ENCODE measurements at places on chromosomes 11 and 22. TPM values are rescaled to one million over a fixed set of nuclear protein-coding genes. Genes with fewer than 3 reads are reported as not detected.

DNA sequence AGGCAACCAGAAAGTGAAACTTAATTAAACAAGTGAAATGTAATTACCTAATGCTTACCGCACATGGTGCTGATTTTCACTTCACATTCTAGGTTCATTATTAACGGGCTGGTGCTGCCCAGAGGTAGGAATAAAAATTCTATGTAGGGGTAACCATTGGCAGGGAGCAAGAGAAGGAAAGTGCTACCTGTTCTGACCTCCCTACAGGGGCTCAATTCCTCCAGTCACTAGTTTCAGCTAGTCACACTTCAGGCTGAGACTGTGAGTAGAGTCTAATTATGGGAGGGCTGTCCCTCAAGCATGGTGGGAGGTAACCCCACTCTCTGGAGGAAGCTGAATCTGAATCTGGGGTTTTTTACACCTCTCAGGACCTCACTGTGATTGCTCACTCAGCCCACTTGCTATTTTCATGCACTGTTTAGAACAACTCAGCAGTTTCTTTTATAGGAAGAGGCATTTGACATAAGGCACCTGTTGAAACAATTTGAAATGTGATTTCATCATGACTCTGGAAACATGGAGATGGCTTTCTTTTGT, 75.4 kb downstream of the MAML2 start:
- no peak for DNase-seq

GRCh38 chr11:57493507-57494503, 21.7 kb downstream of the SLC43A1 start:
- DNase-seq: peak; percentile 62

GRCh38 chr22:27853424-27853823, 51.9 kb upstream of the MN1 start:
- no peak for DNase-seq

DNA sequence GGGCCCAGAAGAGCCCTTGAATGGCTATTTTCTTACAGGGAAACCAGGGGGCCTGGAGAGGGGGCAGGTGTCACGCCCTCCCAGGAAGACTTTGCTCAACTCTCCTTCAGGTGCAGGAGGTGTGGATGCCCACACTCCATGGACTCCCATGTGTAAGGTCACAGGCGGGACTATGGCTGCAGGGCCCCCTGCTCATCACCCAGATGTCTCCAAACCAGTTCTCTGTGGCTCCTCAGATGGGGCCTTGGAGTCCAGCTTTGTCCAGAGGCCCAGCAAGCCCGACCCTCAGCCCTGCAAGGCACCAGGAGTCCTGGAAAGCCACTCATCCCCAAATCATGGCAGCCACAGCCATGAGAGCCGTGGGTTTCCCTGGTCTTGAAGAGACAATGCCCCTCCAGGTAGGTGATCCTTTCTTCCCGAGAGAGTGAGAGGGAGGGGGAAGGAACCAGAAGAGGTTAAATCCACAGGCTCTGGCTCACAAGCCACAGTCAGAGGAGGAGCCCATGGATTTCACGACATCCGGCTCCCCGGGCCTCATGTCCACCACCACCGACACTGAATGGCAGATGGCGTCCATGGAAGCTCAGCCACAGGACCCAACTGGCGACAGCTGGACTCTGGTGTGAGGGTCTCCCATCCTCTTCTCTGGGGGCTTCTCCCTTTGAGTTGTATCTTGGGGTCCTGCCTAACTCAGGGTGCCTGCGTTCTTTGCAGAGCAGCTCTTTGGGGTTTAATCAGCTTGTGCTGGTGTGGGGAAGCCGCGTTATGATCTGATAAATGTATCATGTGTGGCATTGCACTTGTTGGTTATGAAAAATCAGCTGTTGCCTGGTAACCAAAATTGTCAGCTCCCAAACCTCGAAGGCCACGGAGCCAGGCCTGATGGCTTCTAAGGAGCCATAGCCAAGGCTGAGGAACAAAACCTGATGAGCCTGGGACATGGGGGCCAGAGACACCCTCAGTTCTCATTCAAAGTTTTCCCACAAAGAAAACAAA, 620.4 kb downstream of the BRD1 start:
- DNase-seq: no peak

DNA sequence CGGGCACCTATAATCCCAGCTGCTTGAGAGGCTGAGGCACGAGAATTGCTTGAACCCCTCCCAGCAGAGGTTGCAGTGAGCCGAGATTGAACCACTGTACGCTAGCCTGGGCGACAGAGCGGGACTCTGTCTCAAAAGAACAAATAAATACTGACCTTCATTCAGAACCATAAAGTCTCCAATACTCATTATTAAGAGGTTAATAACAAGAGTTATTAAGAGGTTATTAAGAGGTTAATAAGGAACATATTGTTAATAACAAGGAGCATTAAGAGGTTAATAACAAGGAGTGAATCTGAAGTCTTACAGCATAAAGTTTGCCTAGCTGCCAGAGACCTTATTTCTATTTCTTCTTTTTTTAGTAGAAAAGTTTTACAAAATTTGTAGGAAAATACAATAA, 7.6 kb downstream of the CELF1 start:
- no peak for DNase-seq

GRCh38 chr11:75840522-75840921, 25.5 kb downstream of the UVRAG start:
- no peak for DNase-seq

GRCh38 chr11:119091178-119091577, 6.5 kb downstream of the HMBS start:
- no peak for DNase-seq

DNA sequence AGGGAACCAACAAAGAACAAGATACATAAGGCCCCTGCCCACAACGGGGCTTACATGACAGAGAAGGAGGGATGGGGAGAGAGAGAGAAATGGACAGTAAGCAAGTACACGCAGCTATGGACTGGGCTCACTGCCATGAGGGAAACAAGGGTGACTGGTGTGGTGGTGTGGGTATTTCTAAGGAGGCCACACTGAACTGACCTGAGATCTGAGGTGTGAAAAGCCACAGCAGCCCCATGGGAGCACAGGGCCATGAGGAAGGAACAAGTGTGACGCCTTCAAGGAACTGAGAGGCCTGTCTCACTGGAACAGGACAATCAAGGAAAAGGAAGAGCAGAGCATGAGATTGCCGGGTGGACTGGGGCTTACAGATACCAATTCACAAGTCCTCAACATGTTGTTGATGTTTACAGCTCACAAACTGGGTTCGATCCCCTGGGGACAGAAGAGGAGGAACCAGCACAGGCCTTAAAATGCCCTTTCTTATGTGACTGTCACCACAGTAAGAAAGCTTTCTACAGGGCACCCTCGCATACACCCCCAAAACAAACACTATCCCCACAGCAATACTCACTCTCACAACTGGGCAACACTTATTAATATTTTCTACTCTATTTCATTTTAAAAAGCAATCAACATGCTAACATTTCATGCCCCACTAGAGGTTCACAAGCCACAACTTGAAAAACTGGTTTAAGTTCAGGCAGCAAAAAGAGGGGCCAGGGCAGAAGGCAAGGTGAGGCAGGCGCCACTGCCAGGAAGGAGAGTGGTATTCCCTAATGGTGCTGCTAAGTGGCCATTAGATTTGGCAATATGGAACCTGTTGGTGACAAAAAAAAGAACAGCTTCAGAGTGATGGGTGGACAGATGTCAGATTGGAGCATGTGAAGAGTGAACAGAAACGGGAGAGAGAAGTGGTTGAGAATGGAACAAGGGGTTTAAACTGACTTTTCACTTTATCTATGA, 39.1 kb downstream of the TCIRG1 start:
- no peak for DNase-seq

- no peak for DNase-seq
Observed at GRCh38 chr11:73024639-73025038, 117.5 kb downstream of the FCHSD2 start.

DNA sequence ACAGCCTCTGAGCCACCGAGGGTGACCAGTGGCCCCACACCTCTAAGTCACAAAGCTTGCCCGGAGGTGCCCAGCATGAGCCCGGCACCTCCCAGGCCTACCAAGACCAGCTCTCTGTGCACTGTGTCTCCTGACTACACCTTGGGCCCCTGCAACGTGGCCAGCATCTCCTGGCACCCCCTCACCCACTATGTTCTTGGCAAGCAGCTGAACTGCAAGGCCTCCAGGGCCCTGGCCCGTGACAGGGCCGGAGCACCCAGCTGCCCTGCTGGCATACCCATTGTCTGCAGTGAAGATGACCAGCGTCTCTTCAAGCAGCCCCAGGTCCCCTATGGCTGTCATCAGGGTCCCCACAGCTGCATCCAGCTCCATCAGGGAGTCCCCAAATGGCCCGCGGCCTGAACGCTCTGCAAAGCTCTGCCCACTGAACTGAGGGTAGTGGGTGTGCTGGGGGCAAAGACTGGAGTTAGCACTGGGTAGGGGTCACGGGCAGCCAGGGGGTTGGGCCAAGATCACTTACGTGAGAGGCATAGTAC, 1.6 kb downstream of the ARSA start:
- no peak for DNase-seq

DNA sequence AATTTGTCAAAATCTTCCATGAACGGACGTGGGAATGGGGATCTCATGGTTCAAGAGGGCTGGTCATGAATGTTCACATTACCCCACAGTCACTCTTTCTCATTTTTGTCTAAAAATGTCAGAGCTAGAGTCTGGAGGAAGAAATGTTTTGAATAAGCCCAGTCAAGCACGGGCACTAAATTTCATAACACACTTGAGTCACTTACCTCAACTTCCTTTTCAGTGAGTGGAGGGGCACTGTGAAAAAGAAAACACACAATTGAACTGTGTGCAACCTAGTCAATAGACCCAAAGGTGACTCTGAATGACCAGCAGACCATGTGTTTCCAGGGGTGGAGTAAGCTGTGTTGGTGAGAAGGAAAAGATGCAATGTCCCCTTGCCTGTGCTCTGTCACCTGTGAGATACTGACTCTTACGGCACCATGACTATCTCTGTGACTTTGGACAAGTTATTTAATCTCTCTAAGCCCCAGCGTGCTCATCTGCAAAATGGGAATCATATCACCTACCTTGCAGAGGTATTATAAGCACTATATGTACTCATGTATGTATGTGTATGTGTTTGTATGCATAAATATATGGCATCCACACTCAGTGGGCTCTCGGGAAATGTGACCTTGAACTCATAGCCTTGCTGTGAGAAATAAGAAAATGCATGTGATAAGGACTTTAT, 38.2 kb upstream of the LYVE1 start:
- DNase-seq: peak; percentile 29

DNA sequence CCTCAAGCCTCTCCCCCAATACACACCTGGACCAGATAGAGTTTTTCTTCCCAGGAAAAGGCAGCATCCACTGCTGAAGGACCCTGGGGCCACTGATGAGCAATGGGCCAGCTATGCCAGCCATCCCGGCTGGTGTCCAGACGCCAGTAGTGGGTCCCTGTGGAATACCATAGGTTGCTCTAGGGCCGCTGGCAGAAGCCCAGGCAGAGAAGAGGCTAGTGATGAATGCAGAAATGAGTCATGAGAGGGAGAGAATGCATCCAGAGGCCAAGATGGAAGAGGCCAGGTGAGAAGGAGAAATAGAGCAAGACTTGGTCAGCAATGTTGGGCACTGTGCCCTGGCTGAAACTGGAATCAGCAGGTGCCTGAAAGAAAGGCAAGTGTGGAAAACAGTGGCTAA, 8.9 kb downstream of the HPX start:
- peak; percentile 79 for DNase-seq

- no peak for DNase-seq
Observed at GRCh38 chr22:17138513-17138912, 17.4 kb upstream of the TMEM121B start.

DNA sequence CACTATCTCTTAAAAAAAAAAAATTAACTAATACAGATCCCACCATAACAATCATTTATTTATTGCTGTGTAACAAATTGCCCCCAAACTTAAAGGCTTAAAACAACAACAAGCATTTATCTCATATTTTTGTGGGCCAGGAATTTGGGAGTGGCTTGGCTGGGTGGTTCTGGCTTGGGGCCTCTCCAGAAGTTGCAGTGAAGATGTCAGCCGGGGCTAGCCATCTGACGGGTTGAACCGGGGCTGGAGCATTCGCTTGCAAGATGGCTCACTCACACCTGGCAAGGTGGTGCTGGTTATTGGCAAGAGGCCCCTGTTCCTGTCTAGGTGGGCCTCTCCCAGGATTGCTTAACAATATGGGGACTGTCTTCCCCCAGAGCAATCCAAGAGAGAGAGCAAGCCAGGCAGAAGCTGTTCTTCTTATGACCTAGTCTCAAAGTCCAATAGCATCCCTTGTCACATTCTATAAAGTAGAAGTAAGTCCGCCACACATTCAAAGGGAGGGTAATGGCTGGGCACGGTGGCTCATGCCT, 29.5 kb downstream of the ACO2 start:
- DNase-seq: no peak

- DNase-seq: peak; percentile 57
Observed at GRCh38 chr22:46748908-46749675, 11.0 kb upstream of the CERK start.

DNA sequence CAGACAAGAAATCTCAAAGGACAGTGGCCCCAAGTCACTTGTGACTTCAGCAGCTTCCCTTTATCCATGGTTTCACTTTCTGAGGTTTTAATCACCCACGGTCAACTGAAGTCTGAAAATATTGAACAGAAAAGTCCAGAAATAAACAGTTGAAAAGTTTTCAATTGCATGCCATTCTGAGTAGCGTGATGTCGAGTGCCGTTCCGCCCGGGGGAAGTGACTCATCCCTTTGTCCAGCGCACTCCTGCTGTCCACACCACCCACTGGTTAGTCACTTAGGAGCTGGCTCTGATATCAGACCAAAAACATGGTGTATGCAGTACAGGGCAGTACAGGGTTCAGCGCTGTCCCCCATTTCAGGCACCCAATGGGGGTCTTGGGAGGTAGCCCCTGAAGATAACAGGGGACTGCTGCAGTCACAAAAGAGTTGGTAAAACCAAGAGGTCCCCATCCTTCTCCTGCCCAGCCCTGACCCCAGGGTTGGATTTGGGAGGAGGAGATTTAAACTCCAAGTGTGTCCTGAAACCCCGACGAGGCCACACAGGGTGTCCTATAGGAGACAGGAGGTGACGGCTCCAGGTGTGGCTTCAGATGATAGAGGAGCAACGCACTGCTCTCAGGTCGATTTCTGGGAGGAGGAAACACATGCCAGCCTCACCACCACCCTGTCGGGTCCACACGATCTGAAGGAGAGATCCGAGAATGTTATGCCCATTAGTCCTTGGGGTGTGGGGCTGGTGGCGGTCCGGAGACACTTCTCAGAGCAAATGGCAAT, 390.1 kb downstream of the CTTN start:
- peak; percentile 92 for DNase-seq

GRCh38 chr22:39408173-39408572, 8.6 kb downstream of the TAB1 start:
- no peak for DNase-seq

- no peak for DNase-seq
Observed at GRCh38 chr22:23381661-23382427, 198.2 kb downstream of the IGLL1 start.

- no peak for DNase-seq
Observed at GRCh38 chr11:102921587-102922220, 33.8 kb downstream of the MMP13 start.

The CASP4 gene
- 157 TPM for total RNA-seq

The MS4A3 gene
- not detected for total RNA-seq

The ANKK1 gene
- 0.06 TPM for total RNA-seq

The INCENP gene
- total RNA-seq: 57.0 TPM

The SYT7 gene
- 0.77 TPM for total RNA-seq

The MPPED2 gene
- 0.74 TPM for total RNA-seq

The BCO2 gene
- total RNA-seq: 0.11 TPM

The NLRP6 gene
- not detected for total RNA-seq

The BLID gene
- 0.34 TPM for total RNA-seq

The SLC5A1 gene
- not detected for total RNA-seq

The PTDSS2 gene
- total RNA-seq: 24.4 TPM

All from Daoy (cell line).